Mesenteric fat pad (tissue), 1 donor: ENCODE measurements at places on chromosomes 16 and 17.

GRCh38 chr17:78904371-78904770 lies 1.4 kb upstream of the CEP295NL start:
- DNase-seq, result no peak

DNA sequence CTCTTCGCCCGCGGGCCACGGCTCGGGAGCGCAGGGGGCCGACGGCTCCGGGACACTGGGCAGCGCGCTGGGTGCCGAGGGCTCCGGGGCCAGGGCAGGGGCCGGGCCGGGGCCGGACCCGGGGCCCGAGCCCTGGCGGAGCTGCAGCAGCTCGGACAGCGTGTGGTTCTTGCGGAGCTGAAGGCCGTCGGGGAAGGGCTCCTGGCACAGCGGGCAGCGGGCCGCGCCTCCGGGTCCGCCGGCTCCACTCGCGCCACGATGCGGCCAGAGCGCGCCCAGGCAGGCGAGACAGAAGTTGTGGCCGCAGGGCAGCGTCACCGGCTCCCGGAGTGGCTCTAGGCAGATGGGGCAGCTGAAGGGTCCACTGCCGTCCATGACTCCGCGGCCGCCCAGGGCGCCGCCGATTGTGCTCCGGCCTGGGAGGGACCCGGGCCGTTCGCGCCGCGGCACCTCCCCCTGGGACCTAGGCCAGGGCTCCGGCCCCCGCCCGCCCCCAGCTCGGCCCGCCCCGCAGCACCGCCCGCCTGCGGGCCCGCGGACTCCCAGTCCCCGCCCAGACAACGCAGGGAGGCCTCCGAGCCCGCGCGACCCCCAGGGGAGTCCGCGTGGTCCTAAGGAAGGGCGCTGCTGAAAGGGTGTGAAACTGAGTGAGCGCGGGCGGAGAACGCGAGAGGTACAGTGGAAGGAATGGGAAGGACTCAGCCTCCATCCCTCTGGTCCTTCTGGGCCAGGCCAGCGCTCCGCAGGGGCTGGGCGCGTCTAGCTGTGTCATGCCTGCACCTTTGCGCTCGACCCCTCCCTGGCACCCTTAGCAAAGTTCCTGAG lies at the start of gene TRIM47:
Gene TRIM47, minus strand, starts transcription at position 408 of the 825 bp plus-strand sequence. Its CDS starts 33 bp downstream, at position 375.
- no peak for DNase-seq

DNA sequence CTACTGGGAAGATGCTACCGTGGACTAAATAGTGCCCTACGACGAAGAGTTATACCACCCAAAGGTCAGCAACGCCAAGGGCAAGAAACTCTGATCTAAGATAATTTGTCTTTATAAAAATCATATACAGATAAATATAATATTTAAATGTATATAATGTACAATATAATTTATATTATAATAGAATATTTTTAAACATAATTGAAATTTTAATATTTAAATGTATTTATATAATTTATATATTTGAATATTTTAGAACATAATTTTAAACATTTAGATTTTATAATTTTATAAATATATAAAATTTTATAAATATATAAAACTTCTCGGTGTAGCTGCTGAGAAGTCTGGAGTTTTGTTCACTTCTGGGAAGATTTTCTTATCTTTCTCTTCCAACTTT lies 209.2 kb downstream of the FOXL1 start:
- no peak for DNase-seq

DNA sequence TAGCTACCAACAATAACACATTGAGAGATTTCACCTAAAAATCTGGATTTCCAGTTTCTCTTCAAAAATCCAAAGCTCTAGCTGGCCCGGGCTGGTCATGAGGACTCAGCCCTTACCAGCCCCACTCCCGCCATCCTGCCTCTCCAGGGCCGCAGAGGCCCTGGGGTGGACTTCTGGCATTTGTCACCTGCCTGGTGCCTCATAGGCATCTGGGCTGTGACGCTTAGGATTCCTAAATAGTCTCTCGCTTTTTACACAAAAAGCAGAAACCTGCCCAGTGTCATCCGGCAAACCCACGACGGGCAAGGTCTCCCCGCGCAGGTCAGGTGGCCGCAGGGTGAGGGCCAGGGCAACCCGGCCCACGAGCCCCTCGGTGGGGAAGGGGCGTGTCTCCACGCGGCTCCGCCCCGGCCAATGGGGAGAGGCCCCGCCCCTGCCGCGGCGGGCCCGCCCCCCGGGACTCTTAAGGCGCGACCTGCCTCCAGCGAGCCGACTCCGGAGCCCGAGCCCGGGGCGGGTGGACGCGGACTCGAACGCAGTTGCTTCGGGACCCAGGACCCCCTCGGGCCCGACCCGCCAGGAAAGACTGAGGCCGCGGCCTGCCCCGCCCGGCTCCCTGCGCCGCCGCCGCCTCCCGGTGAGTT lies at the start of gene VASN:
Gene VASN, plus strand, starts transcription at position 492 of the 644 bp plus-strand sequence. CDS start 9,030 bp downstream, outside the sequence.
- peak; percentile 95 for DNase-seq

DNA sequence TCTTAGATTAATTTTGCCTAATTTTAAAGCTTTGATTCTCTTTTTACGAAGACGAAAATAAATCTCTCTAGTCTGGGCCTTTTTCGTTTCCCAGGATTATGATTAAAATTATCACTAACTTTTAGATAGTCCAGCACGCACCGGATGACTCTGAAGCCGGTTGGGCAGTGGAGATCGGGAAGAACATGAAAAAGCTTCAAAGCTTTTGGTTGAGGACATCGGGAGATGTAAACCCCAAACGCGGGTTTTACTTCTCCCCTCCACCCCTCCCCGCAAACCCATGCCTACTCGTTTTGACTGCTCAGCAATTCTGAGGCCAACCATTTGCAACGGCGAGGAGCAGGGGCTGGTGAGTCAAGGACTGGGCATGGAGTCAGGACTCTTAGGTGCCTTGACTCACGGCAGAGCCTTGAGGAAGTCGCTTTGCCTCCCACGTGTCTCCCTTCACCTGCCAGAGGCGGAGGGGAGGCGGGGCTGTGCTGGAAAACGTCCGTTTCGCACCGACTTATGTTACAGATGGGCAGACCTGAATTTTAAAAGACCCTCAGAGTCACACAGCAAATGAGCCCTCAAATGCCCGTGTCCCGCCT lies 989 bp upstream of the DUSP14 start:
- DNase-seq, result no peak

DNA sequence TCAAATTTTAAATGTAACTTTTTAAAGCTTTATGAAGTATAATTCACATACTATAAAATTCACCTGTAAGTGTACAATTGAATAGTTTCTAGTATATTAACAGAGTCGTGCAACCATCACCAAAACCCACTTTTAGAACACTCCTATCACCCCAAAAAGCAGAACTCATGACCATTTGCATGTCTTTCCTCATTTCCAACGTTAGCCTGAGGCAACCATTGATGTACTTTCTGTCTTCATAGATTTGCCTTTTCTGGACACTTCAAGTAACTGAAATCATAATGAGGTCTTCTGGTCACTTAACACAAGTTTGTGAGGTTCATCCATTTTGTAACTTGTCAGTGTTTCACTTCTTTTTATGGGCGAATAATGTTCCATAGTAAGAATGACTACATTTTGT lies 33.2 kb downstream of the METTL16 start:
- DNase-seq, result no peak
